Choroid plexus epithelial cell (primary cell): ENCODE measurements at places on chromosomes 2 and 18.

GRCh38 chr2:196330645-196331044 lies 159.3 kb upstream of the STK17B start:
- DNase-seq: no peak

DNA sequence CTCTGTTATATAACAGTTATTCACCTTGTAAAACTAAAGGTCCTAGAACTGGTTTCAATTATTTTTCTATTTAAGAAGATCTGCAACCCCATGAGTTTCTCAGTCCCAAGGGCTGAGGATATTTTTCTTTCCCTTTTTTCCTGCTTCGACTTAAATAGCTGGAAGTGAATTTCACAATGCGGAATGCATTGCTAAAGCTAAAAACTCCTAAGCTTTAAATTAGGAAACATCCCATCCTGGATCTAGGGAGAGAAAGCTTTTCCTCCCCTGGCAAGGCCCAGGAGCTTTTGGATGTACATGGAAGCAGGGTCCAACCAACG lies 1.4 kb downstream of the RFX8 start:
- DNase-seq: peak; percentile 53

DNA sequence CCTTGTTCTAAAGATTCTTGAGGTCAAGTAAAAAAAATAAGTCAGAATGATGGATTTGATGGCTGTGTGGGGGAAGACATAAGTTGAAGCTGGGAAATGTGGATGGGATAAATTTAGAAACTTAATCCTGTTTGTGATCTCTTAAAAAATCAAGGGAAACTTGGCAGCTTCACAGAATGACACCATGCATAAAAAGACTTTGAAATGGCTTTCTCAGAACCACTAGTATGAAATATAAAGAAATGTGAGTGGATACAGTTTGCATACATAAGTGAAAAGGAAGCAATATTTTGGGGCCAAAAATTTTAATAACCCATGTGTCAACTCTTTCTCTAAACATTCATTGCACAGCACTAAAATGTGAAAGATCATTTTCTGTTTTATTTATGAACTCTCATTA lies 21.7 kb downstream of the CDH19 start:
- no peak for DNase-seq

GRCh38 chr2:226669249-226669648 lies 130.4 kb downstream of the IRS1 start:
- no peak for DNase-seq

DNA sequence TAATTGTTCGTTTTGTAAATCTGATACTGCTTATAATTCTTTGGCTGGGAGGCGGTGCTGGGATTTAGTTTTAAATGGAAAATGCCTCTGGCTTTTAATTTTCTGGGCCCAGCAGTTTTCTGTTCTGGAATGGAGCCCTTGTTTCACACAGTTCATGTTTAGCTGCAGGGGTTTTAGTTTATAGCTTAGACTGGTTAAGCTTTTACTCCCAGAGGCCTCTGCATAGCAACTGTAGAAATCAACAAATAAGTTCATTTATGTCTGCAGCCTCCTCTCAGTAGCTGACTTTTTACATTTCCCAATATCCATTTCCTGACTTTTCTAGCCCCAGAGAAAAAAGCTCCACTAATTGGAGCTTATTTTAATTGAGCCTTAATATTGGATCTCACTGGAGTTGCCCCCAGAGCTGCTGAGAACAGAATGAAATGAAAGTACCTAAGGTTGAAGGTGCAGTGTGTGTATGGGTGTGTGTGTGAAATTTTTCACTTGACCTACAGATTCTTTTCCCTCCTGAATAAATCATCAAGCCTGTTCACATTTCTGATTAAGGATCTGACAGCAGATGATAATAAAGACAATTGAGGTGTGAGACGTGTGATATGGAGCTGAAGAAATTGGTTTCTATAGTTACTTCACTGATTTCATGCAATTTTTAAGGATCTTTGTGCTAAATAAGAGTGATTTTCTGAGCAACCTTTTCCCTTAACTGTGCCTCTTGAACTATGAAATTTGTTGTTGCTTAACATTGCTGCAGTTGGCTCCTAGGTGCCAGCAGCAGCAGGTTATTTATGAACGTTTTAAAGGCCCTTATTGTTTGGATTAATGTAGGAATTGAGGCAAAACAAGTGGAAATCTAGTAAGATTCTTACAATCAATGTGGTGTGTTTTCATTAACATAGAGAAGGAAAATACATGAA lies 109.6 kb downstream of the TAF4B start:
- DNase-seq: peak; percentile 24

DNA sequence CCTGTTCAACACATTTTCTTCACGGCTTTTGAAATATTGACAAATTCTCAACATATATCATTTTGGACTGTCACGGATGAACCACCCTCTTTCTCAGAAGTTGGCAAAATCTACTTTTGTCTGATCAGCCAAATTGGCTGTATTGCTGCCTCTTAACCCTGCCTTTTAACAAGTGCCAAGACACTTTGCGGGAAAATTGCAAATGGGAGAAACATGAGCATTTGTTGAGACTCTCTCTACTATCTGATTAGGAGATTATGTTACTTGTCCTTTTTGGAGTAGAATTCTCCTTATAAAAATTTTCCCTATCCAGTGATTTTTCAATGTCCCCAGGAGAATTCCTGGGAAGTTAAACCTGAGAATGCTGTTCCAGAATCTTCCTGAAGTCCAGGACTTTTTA lies 256.2 kb upstream of the ZSWIM2 start:
- no peak for DNase-seq

- DNase-seq: no peak
Measured at GRCh38 chr2:60992985-60993392, 24.5 kb upstream of the PEX13 start.

DNA sequence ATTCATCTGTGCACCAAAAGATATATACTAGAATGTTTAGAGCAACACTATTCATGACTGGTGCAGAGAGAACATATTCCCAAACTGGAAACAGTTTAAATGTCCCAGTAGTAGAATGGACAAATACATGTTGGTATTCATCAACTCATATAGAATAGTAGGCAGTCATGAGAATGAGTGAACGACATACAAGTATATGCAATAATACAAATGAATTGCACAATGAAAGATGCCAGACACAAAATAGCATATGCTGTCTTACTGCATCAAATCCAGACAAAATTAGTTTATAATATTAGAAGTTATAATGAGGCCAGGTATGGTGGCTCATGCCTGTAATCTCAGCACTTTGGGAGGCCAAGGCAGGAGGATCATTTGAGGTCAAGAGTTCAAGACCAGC lies 8.3 kb upstream of the PRKAG3 start:
- DNase-seq: peak; percentile 21

DNA sequence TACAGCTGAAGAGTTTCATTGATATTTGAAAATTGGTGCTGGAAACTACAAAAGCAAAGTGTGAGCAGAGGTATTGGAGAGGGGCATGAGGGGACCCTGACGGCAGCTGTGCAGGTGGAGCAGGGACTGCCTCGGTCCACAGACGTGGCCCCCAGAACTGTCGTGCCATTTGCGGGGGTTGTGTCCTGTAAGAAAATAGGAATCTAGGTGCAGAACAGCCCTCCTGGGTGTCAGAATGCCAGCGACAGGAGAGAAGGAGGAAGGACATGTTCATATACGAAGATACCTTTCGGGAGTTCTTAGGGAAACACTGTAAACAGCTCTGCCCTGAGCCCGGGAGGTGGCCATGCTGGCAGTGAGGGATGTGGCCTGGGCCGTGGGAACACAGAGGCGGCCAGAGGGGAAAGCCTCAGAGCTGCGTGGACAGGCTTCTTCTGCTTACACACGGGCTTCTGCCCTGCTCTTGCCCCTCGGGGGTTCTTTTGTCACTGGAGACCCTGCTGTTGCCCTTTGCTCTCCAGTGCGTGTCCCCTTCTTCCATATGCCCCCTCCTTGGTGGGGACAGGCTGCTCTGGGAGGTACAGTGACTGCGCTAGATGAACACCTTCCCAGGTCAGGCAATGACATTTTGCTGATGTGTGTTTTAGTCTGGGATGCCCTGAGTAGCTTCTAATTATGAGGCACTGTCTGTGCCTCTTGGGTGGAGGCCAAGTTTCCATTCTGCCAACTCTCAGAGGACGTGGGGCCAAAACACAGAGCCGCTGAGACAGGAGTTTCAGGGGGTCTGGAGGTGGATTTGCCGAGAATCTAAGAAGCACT lies 81.9 kb upstream of the TXNDC2 start:
- DNase-seq: no peak

- no peak for DNase-seq
Measured at GRCh38 chr18:676069-676468, 18.6 kb downstream of the TYMS start.

GRCh38 chr2:25936889-25937545 lies 45.3 kb downstream of the KIF3C start:
- DNase-seq: peak; percentile 50

DNA sequence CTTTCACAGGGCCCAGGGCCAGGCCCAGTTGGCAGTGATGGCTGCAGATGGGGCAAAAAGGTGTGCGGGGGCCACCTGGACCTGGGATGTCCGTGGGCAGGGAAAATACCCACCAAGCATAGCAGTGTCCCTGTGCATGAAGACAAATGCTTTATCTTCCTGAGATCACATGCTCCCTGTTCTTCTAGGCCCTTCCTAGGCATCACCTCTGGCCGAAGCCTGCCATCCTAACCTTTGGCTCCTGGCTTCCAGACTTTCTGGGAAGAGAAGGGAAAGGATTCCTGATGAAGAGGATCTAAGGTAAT lies 105.0 kb upstream of the SMAD2 start:
- no peak for DNase-seq

DNA sequence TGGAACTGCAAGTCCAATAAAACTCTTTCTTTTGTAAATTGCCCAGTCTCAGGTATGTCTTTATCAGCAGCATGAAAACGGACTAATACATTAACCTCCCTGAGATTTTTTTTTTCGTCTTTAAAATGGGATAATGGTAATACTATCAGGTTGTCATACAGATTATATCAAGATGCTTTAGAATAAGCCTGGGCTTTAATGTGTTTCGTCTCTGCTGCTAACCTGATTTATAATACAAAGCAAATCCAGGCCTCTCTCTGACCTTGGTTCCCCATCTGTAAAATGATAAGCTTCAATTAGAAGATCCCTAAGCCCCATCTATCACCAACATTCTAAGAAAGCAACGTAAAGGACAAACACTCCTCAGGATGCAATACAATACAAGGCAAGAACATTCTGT lies 283.5 kb downstream of the LRATD1 start:
- no peak for DNase-seq

DNA sequence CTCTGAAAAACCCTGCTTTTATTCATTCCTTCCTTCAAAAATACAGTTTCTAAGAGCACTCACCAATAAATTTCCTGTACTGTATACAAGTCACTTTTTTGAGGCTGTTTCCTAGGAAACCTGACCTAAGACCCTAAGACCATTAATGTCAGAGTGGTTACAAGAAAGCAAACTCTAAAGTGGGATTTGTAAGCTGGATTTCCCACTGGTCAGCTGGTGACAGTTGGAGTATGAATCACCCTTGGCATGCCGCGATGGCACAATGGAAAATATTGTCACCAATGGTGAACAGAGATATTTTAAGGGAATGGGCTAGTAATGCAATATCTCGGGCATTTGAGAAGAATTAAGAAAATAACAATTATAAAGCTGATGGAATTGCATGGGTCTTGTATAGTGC lies 101.9 kb downstream of the COL3A1 start:
- DNase-seq: no peak

GRCh38 chr2:144084114-144084661 lies 435.7 kb downstream of the ZEB2 start:
- DNase-seq: peak; percentile 85

GRCh38 chr2:187486241-187486640 lies 38.2 kb upstream of the CALCRL start:
- no peak for DNase-seq

GRCh38 chr2:217329023-217329431 lies 469.2 kb upstream of the TNP1 start:
- DNase-seq: no peak

- DNase-seq: no peak
Measured at GRCh38 chr2:44969936-44970335, 28.4 kb downstream of the SIX3 start.

DNA sequence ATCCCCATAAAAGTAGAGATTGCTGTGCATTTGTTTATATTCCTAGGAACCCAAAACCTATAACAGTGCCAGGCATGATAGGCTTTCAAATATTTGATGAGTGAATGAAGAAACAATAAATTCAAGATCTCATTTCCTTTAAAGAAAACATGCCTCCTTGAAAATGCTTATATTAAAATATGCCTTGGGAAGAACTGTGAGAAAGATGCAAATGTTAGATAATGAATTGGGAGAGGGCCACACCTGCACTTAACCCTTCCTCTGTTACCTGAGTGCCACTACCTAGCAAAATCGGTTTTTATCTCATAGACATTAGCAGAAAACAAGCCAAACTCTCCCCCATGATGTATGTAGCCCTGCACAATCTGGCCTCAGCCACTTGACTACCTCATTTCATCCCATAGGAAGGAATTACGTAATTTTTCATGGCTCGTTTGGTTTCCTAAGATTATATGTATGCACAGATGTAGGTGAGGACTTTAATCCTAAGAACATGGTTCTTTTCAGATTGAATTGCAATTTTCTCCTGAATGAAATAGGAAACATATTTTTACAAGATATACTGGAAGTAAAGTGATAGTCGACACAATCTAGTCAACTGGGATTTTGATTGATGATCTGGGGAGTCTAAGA lies 25.2 kb downstream of the GULP1 start:
- no peak for DNase-seq

DNA sequence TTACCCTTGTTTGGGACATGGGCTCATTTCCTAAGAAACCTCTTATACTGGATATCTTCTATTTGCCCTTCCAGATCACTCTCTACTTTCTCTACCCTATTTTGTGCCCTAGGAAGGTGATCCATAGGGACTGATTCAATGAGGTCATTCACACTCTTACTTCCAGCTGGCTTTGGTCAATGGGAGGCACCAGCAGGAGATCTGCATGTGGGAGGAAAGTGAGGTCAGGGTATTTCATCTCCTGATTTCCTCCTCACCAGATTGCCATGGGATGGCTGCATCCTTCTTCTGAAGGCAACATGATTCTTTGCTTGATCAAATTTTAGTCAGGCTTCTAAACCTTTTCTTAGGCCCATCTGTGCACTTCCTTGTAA lies 15.2 kb downstream of the M1AP start:
- no peak for DNase-seq

DNA sequence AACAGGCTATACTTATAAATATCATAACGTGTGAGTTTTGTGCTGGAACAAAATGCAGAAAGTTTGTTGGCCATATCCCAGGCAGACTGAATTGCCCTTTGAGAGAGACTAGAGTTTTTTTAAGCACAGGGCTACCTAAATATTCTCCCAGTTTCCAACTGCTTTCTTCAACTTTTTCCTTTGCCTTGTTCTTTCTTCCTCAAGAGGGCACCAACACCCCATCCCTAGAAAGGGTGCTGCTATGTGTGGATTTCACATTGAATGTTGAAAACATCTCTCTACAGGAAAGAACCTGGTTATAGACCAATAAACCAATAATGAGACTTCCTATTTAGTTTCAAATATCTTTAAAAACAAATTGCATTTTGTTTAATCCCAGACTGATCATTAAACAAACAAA lies 87.9 kb downstream of the ICOS start:
- peak; percentile 65 for DNase-seq
